ENCODE measurements at places on chromosomes 5 and 9.

DNA sequence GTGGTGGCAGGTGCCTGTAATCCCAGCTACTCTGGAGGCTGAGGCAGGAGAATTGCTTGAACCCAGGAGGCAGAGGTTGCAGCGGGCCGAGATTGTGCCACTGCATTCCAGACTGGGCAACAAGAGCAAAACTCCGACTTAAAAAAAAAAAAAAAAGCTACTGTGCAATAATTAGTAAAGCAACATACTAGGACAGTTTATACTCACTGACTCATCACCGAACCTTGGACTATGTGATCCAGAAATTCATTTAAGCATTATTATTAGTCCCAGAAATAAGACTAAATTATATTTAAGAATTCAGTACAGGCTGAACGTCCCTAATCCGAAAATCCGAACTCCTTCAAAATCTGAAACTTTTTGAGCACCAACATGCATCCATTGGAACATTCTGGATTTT lies 37.8 kb downstream of the GOLPH3 start:
- DNase-seq, result peak; percentile 33

DNA sequence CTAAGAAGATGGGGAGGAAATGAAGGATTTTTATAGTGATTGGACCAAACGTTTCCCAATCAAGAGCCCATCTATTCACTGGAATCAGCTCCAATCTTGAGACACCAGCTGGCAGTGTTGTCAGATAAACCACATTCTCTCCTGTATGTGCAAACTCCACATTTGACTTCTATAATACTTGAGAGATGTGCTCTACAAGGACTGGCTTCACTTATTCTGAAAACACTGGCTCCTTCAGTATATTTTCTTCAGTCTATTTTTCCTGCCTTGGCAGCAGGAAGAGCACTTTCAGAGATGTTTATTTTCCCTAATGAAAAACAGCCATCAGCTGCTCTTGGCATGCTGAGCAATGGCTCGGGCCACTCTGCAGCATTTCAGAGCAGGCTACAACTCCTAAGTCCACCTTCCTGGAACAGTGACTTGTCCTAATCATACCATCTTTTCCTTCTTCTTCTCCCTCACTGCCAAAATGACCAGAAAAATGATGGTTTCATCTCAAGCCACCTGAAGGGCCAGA lies 96.9 kb upstream of the FSTL4 start:
- DNase-seq, result peak; percentile 64

DNA sequence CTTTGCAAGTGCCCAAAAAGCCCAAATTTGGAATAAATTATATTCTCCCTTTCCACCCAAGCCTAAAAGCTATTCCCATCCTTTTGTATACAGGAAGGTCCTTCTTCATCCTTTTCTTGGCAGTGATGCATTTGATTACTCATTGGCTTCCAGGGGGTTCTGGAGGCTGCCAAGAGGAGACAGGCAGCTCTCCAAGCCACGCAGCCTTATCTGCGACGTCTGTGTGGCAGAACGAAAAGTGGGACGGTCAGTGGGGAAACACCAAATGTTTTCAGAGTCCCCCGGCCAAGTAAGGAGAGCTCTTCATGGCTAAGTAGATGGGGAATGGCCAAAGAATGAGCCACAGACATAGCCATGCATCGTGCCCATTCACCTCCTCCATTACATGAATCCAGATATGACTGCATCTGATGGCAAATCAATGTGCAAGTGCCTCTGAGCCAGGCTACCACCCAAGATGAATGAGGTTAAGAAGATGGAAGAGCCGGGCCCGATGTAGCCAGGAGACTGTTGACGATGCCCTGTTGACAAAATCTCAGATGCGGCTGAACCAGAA lies 12.1 kb downstream of the ADAM19 start:
- DNase-seq, result peak; percentile 78

GRCh38 chr9:36905101-36906066 lies 128.7 kb downstream of the PAX5 start:
- DNase-seq, result no peak

DNA sequence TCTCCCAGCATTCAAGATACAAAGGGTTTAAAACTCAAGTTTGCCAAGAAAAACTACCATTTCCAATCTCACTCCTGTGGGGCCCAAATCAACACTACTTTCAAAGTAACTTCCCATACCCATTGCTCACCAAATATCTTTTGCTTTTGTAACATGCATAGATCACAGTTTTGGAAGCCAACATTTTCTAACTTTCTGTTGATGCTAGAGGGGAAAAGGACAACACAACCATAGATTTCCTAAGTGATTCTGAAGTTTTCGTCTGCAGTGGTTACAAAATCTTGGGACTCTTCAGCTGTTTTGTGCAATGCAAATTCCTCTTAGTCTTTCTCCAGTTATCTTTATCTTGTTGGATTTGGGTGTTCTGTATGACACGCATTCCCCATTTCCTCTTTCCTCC lies 94.1 kb upstream of the PAPPA start:
- peak; percentile 63 for DNase-seq

GRCh38 chr9:93001031-93001430 lies 53.7 kb downstream of the FGD3 start:
- DNase-seq, result no peak

DNA sequence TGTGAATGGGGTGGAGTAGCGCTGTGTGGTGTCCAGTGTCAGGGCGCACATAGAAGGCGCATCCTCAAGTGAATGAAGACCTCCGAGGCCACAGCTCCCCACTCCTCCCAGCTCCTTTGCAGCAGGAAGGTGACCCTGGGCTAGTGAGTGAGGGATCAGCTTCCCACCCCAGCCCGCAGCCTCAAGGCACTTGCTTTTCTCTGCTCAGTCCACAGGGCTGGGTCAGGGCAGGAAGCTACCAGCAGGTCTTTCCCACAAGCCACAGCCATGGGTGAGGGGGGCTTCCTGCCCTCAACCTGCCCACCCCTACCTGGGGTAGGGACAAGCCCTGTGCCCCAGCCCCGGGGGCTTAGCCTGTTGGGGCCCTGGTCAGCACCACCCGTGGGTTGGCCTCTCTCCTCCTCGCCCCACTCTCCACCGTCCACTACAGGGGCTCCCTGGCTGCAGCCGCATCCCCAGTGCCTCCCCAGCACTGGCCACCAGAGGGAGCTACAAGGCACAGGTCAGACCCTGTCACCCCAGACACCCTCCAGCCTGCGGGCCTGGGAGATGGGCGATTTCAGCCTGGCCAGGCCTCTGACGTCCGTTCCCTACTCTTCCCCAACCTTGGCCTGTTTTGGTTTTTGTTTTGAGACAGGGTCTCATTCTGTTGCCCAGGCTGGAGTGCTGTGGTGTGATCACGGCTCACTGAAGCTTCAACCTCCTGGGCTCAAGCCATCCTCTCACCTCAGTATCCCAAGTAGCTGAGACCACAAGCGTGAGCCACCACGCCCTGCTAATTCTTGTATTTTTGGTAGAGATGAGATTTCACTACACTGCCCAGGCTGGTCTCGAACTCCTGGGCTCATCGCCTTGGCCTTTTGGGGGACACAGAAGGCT lies 1.3 kb upstream of the ABCA2 start:
- DNase-seq, result peak; percentile 30

DNA sequence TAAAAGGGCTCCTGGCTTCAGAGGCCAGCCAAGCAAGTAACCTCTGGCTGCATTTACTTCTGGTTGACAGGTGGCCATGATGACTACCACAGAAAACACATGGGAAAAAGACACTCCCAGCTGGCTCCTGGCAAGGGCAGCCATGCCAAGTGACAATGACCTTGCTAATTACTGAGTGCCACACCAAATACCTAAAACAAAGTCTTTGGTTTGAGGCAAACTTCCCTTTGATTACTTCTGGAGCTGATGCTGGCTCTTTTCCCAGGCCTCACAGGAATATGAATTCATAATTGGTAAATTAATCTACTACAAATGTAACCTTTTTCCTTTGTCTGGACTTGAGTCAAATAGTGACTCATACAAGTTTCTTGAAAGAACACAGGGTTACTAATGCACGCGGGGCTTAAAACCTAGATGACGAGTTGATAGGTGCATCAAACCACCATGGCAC lies 61.0 kb downstream of the LPAR1 start:
- DNase-seq, result peak; percentile 79

GRCh38 chr5:133314086-133314485 lies 262.3 kb downstream of the HSPA4 start:
- no peak for DNase-seq

- DNase-seq, result no peak
Measured at GRCh38 chr9:78557540-78557939, 260.6 kb downstream of the PSAT1 start.

DNA sequence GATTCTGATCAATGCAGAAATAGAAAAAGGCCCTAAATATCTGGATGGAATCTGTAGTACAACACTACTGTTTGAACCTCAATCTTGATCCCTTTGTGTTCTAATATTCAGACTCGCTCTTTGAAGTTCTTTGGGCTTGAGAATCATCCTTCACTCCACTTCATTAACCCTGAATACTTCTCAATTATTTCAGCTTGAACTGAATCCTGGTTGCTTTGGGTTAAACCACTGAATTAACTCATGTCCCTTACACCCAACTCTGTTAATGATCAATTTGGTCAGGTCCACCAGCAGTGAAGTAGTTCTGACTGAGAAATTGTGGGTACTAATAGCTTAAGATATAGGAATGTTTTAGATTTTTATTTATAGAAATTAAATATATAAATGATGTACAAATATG lies 1707.2 kb upstream of the ACO1 start:
- no peak for DNase-seq

DNA sequence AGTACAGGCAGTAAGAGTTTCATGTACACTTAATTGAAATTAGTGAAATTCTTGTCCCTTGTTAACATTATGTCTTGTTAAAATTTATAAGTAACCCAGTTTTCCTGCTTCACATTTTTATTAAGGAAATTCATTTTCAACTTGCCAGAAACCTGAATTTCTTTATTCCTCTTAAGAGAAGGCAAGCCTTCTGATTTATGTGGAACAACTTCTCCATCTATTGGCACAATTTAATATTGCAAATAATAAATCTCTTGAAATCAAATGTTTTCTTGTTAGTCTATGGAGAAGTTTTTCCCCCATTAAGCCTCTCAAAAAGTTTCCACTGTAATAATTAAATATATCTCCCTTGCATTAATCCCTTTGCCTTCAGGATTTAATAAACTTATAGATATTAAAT lies 33.8 kb upstream of the ACO1 start:
- no peak for DNase-seq

- no peak for DNase-seq
Measured at GRCh38 chr5:44506561-44506960, 117.3 kb upstream of the FGF10 start.

GRCh38 chr5:174083056-174083827 lies 37.7 kb downstream of the NSG2 start:
- DNase-seq, result no peak

GRCh38 chr9:4196886-4197285 lies 103.0 kb downstream of the GLIS3 start:
- peak; percentile 22 for DNase-seq

GRCh38 chr5:79971156-79971555 lies 19.9 kb downstream of the MTX3 start:
- DNase-seq, result peak; percentile 56

GRCh38 chr9:92247296-92247695 lies 46.2 kb downstream of the IARS1 start:
- DNase-seq, result peak; percentile 68

DNA sequence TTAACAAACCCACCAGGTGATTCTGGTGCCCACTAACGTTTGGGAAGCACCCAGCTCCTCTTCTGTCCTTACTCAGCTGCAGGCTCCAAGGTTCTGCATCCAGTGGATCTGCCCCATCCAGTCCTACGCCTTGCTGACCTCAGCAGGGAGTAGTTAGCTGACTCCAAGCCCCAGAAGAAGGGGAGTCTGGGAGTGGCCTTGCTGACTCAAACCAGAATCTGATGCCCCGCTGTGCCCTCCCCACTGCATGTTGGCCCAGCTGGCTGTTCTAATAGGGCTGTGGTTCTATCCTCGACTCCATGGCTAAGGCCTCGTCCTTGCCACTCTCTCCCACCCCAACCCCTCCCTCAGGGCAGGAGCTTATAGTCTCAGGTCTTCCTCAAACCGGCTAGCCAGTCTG lies 136.3 kb downstream of the TTLL11 start:
- no peak for DNase-seq

- no peak for DNase-seq
Measured at GRCh38 chr5:145130996-145131395, 704.1 kb downstream of the PRELID2 start.

DNA sequence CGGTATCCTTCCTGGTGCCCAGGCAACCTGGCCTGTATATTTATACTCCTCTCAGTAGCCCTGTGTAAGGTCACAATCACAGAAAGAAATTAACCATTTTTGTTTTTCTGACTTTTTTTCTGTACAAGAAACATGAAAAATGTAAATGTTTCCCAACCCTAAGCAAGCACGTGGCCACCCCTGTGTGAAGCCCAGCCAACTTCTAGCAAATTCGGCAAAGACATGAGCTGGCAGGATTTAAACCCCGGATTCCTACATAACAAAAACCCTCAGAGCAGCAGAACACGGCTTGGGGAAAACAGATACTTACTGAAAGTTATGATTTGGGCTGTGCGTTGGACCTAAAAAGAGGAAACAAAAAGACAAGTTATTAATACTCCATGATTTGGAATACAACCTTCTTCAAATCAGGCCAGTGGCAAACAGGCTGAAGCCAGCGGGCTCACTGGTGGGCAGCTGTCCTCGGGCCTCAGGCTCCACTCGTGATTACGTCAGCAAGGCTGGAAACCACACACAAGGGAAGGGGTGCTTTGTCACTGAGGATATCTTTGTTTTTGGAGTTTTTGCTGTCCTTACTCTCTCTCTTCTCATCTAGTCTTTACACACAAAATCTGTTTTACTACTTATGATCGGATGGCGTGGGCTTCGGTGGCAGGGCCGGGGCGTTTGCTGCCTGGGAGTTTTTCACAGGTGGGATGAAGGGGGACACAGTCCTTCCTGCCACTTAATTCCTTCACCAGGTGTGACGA lies 194.1 kb downstream of the ROR2 start:
- peak; percentile 51 for DNase-seq

DNA sequence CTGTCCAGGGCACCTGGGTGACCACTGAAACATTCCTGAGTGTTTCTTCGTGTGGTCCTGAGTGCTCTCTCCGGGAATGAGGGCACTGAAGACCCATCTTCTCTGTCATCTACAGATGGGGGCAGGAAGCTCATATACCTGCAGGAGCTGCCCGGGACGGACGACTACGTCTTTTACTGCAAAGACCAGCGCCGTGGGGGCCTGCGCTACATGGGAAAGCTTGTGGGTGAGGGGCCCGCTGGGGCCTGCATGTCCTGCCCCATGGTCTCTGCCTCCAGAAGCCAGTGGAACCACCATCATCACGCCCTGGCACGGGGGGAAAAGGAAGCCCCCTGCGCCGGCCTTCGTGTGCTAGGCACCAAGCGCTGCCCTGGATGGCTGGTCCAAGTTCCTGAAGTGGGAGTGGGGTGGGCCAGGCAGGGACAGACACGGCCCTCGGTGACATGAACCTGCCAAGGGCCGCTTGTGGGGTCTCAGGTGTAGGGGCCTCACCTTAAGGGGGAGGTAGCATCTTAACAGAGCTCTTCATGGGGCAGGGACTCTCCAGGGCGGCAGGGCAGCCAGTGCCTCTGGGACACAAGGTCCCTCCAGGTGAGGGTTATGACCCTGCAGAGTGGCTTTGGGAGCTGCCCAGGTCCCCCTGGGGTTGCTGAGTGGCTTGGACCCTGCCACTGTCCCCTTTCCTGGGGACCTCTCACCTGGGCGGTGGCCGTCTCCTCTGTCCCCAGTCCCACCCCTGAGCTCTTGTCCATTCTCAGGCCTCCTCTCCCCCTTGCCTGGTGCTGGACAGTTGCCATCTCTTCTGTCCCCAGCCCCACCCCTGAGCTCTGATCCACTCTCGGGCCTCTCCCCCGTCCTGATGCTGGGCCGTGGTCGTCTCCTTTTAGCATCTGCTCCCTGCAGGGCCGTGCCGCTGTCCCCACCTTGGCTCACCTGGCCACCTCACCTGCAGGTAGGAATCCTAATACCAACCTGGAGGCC lies 2.1 kb downstream of the OBP2A start:
- no peak for DNase-seq

- DNase-seq, result peak; percentile 30
Measured at GRCh38 chr9:121700165-121700831, 48.9 kb downstream of the DAB2IP start.

All from fibroblast of gingiva (primary cell).